ENCODE measurements at places on chromosomes 12 and 14.

GRCh38 chr12:111330800-111331752 lies 37.8 kb downstream of the PHETA1 start:
- no peak for DNase-seq

- DNase-seq: no peak
Measured at GRCh38 chr14:65345266-65345665, 67.3 kb upstream of the FUT8 start.

- no peak for DNase-seq
Measured at GRCh38 chr12:4938900-4939299, 29.2 kb downstream of the KCNA1 start.

- peak; percentile 24 for DNase-seq
Measured at GRCh38 chr14:30656190-30656632, 34.1 kb downstream of the SCFD1 start.

DNA sequence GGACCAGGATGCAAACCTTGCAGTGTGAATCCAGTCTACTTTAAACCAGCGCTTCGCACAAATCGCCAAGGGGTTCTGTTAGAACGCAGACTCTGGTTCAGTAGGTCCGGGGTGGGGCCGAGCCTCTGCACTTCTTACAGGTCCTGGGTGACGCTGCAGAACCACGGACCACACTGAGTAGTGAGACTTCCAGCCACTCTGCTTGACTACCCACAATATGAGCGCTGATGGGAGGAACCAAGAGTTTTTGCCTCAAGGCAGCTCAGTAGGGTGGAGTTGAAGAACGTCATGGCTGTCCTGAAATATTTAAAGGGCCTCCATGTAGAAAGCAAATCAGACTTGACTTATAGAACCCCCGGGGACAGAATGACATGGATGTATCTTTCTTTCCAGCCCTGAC lies 138.0 kb upstream of the CRY1 start:
- no peak for DNase-seq

GRCh38 chr12:105330283-105330930 lies at the start of gene C12orf75:
C12orf75 (plus strand) TSS chr12:105330691; CDS start chr12:105330892, 201 bp downstream.
- DNase-seq: peak; percentile 79

Data from left cardiac atrium (tissue), 4 donors.